ENCODE measurements at places on chromosomes 6 and 20.
A peak's percentile ranks its signal among the peaks of the same experiment; 100 is the strongest.

DNA sequence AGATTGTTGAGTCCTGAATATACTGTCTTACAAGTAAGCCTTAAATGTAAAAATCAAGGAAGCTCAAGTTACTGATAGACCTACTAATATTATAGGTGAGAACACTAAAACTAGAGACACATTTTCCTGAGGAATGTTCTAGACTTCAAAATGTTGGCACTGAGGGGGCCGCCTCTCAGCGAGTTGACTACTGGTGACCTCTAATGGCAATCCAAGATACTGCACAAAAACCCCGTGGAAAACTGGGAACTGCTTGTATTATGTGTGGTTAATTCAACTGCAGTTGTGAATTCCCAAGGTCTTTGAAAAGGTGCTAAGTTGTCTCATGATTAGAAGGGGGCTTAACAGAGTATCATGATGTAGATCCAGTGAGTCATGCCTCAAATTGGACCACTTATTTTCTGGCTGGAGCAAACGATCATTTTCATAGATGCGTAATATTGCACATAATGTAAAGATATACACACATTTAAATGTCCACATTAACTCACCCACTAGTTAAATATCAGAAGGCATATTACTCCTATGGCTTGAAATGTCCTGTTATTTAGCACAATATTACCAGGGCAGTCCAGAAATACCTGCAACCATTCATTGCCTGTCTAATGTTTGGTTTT is 336.2 kb downstream of the FOXA2 start:
- no peak for DNase-seq

GRCh38 chr20:4956200-4956810 is 45.0 kb downstream of the SLC23A2 start:
- peak; percentile 70 for DNase-seq

DNA sequence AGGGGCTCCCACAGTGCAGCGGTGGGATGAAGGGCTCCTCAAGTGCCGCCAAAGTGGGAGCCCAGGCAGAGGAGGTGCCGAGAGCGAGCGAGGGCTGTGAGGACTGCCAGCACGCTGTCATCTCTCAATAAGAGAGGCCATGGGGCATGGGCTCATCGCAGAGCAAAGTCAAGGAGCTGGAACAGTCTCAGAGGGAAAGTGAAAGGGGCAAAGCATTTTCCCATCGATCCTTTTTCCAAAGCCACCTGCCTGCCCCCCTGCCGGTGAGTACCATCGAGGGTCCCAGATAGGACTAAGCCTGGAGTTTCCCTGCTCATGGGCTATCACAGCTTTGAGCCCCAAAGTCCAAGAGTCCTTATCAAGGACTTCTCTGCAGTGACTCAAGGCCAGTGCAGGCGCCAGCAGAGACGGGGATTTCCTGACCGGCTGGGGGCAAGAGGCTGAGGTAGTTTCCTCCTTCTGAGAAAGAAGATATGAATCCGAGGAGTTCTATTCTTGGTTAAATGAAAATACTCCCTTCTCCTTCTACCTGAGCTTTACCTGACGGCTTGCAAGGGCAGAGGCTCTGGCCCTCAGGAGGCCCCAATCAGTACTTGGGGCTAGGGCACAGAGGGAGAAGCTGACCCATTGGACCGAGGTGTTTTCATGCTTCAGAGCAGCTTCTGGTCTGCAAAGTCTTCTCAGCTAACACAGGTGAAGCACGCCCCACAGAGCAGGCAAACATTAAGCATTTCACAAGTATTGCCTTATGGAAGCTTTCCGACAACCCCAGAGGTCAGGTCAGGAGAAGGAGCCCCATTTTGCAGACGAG is 22.6 kb downstream of the ETV7 start:
- no peak for DNase-seq

DNA sequence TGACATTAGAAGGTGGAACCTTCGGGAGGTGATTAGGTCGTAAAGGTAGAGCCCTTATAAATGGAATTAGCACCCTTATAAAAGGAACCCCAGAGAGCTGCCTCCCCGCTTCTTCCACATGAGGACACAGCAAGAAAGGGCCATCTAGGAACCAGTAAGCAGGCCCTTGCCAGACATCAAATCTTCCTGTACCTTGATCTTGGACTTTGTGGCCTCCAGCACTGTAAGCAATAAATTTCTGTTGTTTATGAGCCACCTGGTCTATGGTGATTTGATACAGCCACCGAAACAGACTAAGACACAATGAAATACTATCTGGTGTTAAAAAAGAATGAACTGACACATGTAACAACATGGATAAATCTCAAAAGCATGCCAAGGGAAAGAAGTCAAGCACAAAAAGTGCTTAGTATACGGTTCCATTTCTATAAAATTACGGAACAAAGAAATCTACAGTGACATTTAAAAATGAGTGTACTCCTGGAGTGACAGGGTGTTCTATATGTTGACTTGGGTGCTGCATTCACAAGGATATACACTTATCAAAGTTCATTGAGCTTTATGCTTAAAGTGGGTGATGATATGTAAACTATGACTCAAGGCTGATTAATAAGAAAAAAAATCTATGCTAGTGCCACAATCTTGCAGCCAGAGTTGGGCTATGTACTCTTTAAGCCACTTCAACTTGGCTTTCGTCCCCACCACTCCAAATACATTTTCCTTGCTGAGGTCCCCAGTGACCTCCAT is 18.4 kb downstream of the SERPINB1 start:
- DNase-seq = no peak

GRCh38 chr6:66526061-66526460 is 819.0 kb upstream of the EYS start:
- DNase-seq = no peak

GRCh38 chr6:163571730-163572129 is 157.2 kb downstream of the QKI start:
- no peak for DNase-seq

GRCh38 chr20:16778159-16778558 is 30.0 kb downstream of the OTOR start:
- DNase-seq = no peak

GRCh38 chr6:19736066-19736465 is 101.1 kb upstream of the ID4 start:
- no peak for DNase-seq

DNA sequence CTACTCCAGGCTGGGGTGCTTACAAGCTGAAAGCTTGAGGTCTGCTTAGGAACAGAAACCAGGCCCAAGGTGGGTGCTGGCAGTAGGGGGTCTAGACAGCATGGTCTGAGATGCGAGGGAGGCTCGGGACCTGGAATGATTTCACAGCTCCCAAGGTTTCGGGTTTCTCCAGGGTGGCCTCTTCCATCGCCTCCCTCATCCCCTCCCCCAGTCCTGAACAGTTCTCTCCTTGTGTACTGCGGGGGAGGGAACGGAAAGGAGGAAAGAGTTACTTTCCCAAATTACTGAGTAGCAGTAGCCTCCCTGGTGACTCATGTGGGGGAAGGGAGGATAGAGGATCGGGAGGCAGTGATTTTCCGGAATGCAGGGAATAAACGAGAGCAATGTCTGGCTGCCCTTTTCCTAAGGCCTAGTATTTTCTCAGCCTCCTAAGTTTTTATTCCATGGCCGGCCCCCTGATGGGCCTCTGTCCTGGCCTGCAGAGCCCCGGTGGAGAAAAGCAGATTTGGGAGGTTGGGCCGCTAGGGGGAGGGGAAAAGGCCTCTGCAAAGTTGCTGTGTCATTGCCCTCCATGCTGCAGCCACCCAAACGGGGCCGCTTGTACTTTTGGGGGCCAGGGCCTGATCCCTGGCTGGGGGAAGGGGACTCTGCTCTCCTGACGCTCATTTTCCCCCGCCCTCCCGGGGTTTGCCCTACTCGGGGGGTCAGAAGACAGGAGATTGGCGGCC is 1.5 kb downstream of the BRD2 start:
- peak; percentile 74 for DNase-seq

DNA sequence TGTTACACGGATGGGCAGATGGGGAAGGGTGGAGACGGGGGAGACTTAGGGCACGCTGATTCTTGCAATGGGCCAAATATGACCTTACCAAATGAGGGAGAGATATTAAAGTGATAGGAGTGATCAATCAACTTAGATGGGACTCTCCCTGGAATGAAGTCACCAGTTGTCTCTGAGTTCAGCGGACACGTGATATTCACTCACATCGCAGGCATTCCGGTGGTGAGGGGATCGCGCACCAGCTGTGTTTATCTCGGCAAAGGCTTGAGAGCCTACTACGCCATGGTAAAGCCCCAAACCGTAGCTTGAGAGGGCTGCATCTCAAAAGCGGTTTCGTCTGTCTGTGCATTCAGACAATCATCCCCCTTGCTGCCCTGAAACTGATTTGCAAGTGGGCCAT is 5.5 kb downstream of the BMP7 start:
- no peak for DNase-seq

DNA sequence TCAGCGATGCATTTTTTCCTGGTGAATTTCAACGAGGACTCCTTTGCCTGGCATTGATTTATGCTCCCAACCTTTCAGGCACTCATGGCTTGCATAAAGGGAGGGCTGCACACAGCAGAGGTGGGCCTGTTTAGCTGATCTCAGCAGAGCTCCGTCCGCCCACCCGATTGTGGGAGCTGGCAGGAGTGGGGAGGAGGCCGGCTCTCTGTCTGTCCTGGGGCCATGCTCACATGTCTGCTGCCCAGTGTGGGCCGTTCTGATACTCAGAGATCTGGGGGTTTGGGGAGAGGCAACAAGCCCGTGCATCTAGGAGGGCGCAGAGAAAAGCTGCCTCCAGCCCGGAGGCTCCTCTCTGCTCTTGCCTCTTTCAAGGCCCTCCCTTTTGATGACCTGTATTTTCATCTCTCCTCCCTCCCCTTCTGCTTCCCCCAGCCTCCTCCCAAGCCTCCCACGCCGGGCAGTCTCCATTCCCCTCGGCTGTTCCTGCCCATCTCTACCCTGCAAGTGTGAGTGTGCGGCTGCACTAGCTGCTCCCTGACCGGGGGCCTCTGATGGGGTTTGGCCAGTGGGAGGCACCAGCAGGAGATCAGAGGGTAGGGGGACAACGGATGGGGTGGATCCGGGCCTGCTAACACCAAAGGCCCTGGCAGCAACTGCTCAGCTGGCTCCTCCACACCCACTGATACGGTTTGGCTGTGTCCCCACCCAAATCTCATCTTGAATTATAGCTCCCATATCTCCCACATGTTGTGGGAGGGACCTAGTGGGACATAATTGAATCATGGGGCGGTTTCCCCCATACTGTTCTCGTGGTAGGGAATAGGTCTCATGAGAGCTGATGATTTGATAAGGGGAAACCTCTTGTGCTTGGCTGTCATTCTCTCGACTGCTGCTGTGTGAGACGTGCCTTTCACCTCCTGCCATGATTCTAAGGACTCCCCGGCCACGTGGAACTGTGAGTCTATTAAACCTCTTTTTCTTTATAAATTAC is 39.6 kb upstream of the MLN start:
- DNase-seq = no peak

DNA sequence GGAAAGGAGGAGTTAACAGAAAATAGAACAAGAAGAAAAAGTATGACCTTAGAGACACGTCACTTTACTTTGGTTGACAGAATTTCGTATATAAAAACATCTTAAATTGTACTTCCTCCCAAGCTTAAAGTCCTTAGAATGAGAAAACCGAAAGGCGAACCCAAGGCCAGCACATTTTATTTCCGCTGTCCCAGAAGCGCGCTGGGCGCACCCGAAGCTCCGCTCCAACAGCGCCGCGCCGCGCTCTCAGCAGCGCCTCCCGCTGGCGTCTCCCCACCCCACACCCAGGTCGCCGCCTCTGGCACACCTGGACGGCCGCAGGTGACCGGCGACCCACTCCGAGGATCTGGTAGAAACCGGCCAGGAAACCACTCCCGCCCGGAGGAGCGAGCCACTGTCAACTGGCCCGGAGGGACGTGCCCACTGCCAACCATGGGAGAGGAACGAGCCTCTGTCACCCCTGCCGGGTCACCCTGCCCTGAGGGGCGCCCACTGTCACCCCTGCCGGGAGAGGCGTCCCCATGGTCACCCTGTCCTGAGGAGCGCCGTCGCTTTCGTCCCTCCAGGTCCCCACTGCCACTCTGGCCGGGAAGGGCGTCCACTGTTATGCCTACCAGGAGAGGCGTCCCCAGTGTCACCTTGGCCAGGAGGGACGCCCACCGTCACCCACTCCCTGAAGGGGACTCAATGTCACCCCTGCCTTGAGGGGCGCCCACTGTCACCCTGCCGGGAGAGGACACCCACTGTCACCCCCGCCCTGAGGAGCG is 824 bp downstream of the MPC1 start:
- peak; percentile 73 for DNase-seq

GRCh38 chr6:141403827-141404226 is 728.9 kb upstream of the GJE1 start:
- no peak for DNase-seq

DNA sequence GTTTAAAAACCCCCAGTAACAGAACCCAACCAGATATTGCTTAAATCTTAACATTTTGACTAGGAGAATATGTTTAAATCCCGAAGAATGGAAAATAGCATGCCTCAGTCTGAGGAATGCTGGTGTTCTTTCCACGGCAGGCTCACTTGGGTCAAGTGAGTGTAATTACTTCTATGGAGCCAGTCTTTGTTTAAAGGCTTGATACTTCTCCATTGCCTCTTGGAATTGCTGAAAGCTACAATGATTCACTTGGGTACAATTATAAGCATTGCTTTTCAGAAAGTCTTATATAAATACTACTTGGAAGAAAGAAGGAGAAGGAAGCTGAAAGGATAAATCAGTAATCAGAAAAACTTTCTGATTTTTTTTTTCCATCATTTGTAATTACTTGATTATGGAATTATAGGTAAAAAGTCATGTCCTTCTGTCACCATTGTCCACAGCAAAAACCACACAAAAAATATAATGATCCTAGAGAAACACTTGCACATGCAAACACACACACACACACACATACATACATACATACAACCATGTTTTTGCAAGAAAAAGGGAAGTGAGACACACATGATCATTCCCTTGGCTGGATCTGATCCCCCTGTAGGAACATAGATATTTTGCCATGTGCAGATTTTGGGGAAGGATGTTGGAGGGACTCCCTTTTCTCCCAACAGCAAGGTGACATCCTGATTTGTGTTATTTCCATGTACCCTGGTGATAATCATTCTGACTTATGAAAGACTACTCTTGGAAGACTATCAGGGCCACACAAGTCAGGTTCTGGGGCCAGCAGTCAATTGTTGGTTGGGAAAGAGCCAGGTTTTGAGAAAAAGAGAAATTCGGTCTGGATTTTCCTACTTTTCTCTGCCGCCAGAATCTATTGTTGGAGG is 396.0 kb upstream of the BTBD3 start:
- DNase-seq = no peak

DNA sequence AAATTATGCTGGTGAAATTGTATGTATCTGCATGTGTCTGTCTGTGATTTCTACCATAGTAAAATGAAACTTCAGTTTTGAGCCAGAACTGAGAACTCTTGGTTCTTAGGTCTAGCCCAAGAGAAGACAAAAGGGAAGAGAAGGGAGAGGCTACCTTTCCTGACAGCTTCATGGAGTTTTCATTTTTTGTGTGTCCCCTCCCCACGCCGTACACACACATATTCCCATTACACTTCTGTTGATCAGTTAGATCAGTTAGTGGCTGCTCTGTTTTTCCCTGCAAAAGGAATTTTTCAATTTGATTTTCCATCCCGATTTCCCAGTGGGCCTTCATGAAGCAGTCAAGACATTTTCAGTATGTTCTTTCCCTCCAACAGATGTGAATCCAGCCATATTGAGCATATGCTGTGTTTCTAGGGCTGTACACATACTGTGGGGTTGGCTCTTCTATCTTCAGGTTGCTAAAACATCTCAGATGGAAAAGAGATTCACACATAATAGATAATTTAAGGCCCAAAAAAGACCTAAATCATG is 52.5 kb downstream of the HIVEP1 start:
- DNase-seq = no peak

- DNase-seq = no peak
These were observed 93.2 kb upstream of the PTPN1 start for GRCh38 chr20:50417023-50417329.
